ENCODE measurements at places on chromosomes 16 and 17.

DNA sequence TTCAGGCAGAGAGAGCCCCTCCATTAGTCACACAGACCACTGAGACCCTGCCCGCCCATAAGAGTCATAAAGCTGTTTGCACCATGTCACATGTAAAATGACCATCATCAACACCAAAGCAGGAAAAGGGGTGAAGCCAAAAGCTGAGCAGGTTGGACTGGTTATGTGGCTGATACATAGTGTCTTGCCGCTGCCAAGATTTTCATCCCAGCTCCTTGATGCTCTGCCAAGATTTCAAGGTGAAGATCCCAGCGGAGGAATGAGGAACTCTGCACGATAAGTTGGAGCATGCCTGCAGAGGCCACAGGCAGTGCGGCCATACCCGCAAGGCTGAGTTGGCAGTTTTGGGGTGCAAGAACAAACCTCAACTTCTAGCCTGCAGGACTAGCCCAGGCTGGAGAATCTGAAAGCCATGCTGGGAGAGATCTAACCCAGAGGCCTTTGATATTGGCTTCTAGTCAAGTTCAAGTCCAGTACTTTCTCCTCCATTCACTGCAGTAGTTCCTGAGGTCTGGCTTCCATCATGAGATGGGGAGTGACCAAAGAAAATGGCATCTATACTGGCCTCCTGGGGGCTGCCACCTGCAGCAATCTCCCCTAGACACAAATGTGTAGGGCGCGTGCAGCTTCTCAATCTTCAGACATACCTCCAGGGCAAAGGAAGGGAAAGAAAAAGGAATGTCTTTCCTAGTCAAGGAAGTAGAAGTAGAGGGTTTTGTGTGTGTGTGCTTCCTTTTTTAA is 79.7 kb upstream of the NOL11 start:
- DNase-seq, result no peak

- DNase-seq, result no peak
Measured at GRCh38 chr16:23257682-23258081, 44.4 kb upstream of the SCNN1B start.

DNA sequence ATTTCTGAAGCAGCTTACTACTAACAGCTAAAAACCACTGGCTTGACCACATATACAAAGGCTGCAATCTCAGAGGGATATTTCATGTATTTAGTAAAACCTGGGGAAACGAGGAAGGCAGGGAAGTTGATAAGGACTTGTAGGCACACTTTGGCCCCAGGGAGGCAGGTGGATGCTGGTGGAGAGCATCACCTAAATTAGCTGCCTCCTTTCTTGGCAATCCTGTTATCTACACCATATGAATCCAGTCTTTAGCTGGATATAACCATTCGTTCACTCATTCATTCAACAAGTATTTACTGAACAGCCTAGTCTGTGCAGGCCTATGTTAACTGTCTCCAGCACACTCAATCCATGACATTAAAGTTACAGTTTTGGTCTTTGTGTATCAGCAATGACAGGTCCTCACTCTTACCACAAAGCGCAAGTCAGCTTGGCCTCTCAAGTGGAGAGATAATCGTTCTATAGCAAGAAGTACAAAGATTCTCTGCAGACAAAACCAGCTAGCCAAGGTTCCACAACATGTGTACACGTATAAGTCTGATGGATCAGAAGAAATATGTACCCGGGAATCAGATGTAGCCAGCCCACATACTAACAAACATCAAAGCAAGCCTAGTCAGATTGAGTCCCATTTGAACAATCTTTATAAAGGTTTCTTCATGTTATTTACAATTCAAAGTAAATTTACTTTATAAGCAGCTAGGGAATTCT is 10.8 kb downstream of the MRPS23 start:
- DNase-seq, result no peak

DNA sequence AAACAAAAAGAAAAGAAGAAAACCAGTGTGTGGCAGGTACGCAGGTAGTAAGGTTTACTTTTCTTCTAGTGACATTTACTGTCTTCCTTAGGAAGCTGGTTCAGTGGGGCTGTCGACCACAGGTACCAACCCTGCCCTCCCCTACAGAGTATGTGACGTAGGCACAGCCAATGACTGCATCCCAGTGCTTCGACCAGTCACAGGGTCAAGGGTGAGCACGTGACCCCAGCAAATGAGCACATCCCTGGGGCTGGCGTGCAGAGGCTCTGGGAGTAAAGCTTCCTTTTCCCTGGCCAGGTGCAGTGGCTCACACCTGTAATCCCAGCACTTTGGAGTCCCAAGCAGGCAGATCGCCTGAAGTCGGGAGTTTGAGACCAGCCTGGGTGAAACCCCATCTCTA is 38.9 kb upstream of the PLCG2 start:
- DNase-seq, result no peak

- DNase-seq, result no peak
Measured at GRCh38 chr17:75822119-75822799, 21.9 kb downstream of the UNC13D start.

DNA sequence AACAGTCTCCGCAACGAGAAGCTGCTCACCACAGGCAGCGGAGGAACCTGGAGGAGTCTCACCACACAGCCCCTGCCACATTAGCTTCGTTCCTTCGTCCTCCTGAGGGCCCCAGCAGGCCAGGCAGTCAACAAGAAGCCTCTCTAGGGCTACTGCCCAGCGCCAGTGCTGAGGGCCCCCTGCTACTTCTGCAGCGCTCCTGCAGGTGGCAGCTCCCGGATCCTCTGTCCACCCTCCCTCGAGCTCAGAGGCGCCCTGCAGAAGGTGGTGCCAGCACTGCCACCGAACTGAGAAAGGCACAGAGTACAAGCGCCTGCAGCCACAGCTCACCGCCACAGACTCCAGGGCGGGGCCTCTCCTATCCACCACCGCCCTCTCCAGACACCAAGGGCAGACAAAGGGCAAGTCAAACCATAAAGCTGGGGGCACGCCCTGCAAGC is 27.3 kb downstream of the KDM8 start:
- no peak for DNase-seq

GRCh38 chr17:81576621-81577277 is 24.6 kb upstream of the FAAP100 start:
- no peak for DNase-seq

- no peak for DNase-seq
Measured at GRCh38 chr17:6056104-6056503, 14.1 kb upstream of the WSCD1 start.

GRCh38 chr16:7888411-7888810 is 555.8 kb downstream of the RBFOX1 start:
- no peak for DNase-seq

DNA sequence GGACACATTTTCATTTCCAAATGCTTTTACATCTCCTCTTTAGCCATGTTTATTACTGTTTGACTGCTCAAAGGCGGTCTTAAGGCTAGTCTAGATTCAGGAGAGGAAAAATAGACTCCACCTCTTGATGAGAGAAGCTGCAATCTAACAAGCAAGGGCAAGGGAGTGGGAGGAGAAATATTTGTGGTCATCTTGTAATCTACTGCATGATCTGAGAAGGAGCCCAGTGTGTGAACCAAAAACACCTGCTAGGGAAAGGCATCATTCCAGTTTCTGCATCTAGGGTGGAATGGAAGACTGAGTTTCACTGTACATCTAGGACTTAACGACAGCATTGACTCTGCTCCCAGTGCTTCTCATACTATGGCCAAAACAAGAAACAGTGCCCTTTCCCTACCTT is 232.2 kb upstream of the HS3ST3A1 start:
- DNase-seq, result no peak

- DNase-seq, result no peak
Measured at GRCh38 chr16:49855822-49856671, at the start of gene ZNF423. Gene ZNF423, minus strand, starts transcription at chr16:49856112. Its CDS starts 338 bp downstream, at chr16:49855774.

DNA sequence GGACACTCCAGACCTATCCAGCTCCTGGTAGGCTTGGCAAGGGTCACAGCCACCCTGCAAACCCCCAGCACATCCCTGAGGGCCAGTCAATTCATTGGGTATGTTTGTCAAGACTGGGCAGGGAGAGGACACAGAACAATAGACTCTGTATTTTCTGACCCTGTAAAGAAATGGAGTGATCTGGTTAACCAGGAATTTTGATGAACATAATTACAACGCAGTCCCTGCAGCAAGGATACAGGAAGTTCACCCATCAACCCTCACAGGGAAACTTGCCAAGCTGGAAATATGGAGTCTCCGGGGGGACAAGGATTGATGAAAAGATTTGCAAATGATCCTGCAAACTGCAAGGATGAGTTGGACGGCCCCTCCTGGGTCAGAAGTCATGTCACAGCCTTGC is 126.1 kb upstream of the RCVRN start:
- no peak for DNase-seq

DNA sequence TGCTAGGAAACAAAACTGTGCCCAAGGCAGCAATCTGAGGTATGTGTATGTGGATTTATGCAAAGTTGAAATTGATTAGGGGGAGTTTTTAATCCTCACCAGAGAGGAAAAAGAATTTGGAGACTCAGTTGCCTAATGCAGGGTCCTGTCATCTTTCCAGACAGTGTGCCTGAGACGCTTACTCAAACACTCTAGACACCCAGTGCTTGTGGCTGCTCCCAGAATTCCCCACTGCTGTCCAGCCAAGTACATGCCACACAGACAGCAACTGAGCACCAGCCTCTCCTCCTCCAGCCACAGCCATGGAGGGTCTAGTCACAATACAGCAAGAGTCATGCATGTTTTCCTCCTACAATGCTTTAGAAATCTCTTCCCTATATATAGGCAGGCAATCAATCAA is 118.1 kb downstream of the HIC1 start:
- DNase-seq, result no peak

GRCh38 chr16:29702269-29702668 is 23.3 kb downstream of the QPRT start:
- DNase-seq, result no peak

- no peak for DNase-seq
Measured at GRCh38 chr17:75733471-75733870, 12.2 kb downstream of the ITGB4 start.

DNA sequence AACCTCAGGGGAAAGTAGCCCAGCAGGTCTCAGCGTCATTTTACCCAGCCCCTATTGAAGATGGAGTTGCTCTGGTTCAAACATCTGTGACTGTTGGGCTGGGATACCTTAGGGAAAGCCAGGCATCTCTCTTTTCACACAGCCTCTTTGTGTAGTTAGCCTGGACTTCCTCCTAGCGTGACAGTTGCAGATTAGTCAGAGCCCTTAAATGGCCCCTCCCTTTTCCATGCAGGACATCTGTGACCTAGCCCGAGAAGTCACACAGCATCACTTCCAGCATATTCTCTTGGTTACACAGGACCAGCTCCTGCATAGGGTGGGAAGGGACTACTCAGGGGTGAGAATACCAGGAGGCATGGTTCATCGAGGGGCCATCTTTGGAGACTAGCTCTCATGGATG is 375.0 kb upstream of the RBFOX1 start:
- DNase-seq, result no peak

DNA sequence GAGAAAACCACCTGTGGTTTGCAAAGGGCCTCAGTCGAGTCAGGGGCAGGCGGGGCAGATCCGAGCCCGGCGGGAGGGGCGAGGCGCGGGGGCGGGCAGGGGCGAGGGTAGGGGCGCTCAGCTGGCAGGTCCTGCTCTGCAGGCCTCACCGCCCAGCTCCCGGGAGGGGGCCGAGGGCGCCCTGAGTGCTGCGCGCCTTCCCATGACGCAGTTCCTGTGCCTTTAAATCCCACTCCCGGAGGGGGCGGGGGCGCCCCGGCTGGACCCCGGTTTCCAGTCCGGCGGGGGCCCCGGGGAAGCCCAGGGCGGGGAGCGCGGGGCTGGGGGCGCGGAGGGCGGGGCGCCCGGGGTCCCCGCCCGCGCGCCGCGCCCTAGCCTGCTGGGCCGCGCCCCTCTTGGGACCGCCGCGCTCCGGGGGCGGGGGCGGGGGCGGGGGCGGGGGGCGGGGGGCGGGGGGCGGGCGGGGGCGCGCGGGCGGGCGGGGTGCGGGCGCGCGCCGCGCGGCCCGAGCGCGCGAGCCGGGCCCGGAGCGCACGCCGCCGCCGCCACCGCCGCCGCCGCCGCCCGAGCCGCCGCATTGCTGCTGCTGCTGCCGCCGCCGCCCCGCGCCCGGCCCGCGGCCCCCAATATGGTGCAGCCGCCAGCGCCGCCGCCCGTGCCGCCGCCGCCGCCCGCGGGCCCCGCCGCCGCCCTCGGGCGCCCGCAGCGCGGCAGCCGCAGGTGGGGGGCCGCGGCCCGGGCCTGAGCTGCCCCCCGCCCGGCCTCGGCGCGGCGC is at the start of gene JPH3:
TSS of gene JPH3 (plus strand) at position 508 of the 775 bp plus-strand sequence. CDS start 639 bp downstream, outside the sequence.
- DNase-seq, result no peak

- DNase-seq, result no peak
Measured at GRCh38 chr17:21774263-21774662, 81.9 kb downstream of the KCNJ18 start.

- DNase-seq, result no peak
Measured at GRCh38 chr17:74147966-74148365, 55.5 kb upstream of the RPL38 start.

DNA sequence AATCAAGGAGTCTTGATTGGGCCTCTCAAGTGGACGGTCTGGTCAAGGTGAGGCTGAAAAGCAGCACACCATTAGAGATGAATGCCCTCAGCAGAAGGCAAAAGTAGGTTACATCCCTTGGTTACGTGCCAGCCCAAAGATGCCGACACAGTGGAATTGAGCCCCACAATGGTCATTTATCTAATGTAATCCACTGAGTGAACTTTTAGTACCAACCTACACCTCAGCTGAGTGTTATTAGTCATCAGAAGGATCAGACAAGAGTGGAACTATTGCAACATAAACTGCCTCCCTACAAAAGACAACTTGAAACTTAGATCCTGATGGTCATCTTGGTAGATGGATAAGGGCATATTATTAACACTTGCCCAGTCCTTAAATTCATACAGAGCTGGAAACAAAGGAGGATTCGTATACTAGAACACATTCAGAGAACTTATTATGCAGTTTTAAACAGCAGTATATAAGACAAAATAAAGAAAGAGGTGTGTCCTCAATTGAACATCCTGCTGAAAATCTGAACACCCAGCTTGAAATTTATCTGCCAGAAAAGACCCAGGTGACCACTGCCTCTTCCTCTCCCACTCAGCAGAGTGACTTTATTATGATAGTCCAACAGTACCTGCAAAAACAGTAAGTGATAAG is 2.8 kb downstream of the DCUN1D3 start:
- DNase-seq, result no peak

DNA sequence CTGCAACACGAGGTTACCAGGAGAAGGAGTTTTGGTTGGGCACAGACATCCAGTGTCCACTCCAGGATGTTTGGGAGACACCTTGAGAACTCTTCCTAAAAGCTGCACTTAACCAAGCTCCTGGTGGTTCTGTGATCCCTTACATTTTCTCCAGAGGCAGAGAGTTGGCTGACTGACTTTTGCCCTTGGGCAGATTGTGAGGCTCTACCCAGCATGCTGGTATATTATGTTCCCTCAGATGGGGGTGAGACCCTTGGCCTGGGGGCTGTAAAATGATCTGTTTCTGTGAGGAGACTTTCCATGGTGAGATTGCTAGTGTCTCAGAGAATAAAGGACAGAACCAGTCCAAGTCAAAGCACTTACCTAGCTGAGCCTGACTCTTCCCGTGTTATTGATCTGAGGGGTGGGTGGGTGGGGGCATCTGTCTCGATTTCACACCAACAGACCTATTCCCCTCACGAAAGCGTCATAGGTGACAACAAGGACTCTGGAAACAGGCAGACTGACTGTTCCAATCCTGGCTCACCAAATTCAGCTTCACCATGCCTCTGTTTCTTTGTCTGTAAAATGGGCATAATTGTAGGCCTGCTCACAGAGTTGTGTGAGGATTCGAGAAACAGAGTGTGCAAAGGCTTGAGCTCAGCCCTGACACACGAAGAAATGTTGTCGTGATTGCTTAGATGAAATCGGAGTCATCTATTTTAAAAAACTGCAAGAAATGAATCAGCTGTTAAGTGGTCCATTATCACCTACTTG is 12.2 kb downstream of the USB1 start:
- no peak for DNase-seq
